NCI-H1436 (cell line): ENCODE measurements at places on chromosomes 5 and 9.

GRCh38 chr9:136773386-136774044 lies 9.2 kb upstream of the LCN15 start:
- DNase-seq, result no peak

GRCh38 chr9:85479305-85479704 lies 262.4 kb downstream of the AGTPBP1 start:
- no peak for DNase-seq

- DNase-seq, result no peak
These were observed 84.8 kb upstream of the MIER3 start for GRCh38 chr5:57036761-57037160.

DNA sequence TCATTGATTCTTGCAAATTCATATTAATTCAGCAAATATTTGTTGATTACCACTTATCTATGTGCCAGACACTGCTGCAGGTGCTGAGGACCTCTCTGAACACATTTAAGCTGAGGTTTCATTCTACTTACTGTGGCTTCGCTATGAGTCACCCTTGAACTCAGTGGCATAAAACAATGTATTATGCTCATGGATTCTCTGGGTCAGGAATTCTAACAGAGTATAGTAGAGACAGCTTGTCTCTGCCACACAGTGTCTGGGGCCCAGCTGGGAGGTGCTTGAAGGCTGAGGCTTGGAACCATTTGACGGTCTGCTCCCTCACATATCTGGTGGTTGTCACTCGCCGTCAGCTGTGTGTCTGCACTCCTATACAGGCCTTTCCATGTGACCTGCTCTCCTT lies 124.3 kb upstream of the NR3C1 start:
- DNase-seq, result no peak

DNA sequence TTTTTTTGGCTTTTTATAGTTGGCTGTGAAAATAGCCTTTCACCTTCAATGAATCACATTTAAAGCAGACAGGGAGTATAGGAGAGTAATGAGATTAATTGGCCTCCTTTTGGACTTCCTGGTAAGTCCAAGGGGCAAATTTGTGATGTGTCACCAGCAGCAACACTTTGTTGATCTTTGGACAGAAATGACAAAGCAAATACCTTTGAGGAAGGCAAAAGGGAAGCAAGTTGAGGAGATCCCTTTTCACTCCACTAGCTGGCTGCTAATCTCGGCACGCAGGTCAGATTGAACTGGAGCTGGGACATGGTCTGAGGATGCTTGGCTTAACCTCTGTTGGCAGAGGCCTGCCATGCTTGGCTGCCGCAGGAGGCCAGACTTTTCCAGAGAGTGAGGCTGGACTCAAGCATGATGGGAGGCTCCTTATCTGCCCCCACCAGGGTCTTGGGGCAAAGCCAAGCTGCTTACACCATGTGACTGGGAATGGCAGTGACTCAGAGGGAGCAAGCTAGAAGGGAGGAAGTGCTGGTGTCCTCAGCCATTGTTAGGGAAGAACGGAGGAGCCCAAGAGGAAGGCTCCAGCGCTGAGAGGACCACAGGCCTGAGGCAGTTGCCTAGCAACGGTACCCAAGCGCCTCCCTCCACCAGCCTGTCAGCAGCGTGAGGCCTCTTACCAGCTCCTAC lies 174.5 kb upstream of the MAP1B start:
- peak; percentile 63 for DNase-seq
